ENCODE measurements at places on chromosomes 5 and 9.
A peak's percentile ranks its signal among the peaks of the same experiment; 100 is the strongest.

GRCh38 chr5:12258549-12258948 is 354.3 kb upstream of the CTNND2 start:
- no peaks in the 10 kb centered on the region for H3K36me3 ChIP-seq
- no peaks in the 10 kb centered on the region for H3K4me1 ChIP-seq
- H3K27me3 ChIP-seq: no peaks in the 10 kb centered on the region
- no peak overlapping the region for H3K27ac ChIP-seq

GRCh38 chr5:16691731-16692130 is 74.9 kb upstream of the RETREG1 start:
- no peaks in the 10 kb centered on the region for H3K4me1 ChIP-seq
- H3K27ac ChIP-seq: no peak overlapping the region
- no peak for DNase-seq
- no peaks in the 10 kb centered on the region for H3K36me3 ChIP-seq
- H3K27me3 ChIP-seq: no peaks in the 10 kb centered on the region

DNA sequence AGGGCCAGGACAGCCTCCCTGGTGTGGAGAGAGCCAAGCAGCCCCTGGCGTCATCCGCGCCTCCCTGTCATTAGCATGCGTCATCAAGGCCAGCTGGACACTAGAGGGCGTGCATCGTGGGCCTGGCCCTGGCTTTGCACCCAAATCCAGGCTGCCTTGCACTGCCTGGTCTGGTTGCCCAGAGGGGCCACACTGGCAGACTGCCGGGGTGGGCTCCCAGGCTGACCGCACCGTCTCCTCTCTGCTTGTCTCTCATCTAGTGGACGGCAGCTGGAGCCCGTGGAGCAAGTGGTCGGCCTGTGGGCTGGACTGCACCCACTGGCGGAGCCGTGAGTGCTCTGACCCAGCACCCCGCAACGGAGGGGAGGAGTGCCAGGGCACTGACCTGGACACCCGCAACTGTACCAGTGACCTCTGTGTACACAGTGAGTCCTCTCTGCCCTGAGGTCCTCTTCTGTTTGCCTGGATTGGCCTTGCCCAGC is 29.0 kb downstream of the HK3 start:
- H3K4me1 ChIP-seq: peaks cover 23% of the 10 kb centered on the region
- H3K4me3 ChIP-seq: no peak overlapping the region
- peaks cover 14% of the 10 kb centered on the region for H3K27me3 ChIP-seq
- H3K27ac ChIP-seq: no peak overlapping the region
- no peak for DNase-seq

- H3K27ac ChIP-seq: no peak overlapping the region
- H3K27me3 ChIP-seq: no peaks in the 10 kb centered on the region
- peaks cover 45% of the 10 kb centered on the region for H3K36me3 ChIP-seq
- no peak for DNase-seq
These were observed 3.4 kb downstream of the ERAP2 start for GRCh38 chr5:96879665-96880064.

GRCh38 chr5:170429014-170429413 is 39.8 kb upstream of the KCNMB1 start:
- H3K27ac ChIP-seq: no peak overlapping the region
- no peak for DNase-seq
- H3K36me3 ChIP-seq: no peaks in the 10 kb centered on the region
- H3K4me3 ChIP-seq: no peak overlapping the region
- H3K27me3 ChIP-seq: no peaks in the 10 kb centered on the region
- H3K4me1 ChIP-seq: no peaks in the 10 kb centered on the region

DNA sequence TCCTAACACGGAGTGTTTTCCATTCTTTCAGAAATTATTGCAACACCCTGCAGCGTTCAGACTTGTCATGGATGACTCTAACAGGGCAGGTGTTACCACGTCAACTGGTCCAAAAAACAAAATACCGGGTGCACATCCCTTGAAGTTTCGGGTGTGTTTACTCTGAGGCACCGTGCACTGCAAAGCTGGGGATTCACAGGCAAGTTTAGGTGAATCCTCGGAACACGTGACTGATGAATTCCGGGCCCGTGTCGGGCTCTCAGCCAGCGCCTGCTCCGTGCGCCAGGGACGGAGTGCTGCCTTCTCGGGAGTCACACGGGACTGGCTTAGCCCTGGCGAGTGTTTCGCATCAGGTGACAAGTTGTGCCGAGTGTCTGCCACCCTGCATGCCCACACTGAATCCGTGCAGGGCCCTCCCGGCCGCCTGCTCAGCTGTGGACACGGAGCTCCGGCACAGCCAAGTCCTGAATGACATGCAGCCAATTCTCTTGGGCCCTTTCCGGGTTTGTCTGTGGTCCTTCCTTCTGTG is 66.0 kb upstream of the IRX4 start:
- H3K4me3 ChIP-seq: no peak overlapping the region
- no peaks in the 10 kb centered on the region for H3K36me3 ChIP-seq
- H3K4me1 ChIP-seq: no peaks in the 10 kb centered on the region

DNA sequence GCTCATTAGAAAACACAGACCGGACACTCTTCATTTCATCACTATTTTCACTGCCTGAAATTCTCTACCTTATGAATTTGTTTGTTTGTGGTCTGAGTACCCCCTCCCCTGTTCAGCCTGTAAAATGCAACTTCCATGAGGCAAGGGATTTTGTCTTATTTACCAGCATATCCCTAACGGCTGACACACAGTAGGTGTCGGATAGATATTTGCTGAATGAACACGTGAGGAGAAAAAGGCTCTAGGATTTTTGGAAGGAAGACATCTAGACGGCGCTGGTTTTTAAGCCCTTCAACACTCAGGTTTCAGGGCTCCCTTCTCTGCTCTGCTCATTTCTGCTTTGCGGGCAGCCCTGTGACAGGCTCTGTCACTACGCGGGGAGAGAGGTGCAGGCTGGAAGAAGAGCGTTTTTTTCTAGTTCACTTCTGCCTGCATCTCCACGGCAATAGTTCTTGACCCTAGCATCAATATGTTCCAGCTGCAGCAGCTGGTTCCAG is 41.0 kb downstream of the KCNMB1 start:
- peak; percentile 31 for DNase-seq
- no peaks in the 10 kb centered on the region for H3K36me3 ChIP-seq
- no peak overlapping the region for H3K4me3 ChIP-seq
- H3K27me3 ChIP-seq: no peaks in the 10 kb centered on the region

DNA sequence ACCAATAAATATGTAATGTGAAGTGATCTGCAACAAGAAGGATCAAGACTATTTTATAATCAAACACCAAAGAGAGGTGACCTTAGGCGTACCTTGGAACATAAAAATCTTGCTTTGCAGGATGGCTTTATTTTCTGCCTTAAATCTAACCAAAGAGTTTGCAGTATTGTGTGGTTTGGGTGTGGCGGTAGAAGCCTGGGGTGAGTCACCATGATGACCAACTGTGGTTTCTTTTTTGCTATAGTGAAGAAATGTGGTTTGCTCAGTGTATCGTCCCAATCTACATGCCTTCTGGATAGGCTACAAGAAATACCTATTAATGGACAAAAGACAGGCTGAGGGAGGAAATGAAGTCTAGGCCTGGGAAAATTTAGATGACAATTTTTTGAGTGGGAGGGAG is 5.1 kb upstream of the CAST start:
- H3K36me3 ChIP-seq: no peaks in the 10 kb centered on the region
- H3K4me1 ChIP-seq: peaks cover 39% of the 10 kb centered on the region
- H3K4me3 ChIP-seq: no peak overlapping the region
- H3K27me3 ChIP-seq: no peaks in the 10 kb centered on the region

GRCh38 chr5:100746730-100747129 is 156.4 kb downstream of the ST8SIA4 start:
- H3K4me3 ChIP-seq: no peak overlapping the region
- no peaks in the 10 kb centered on the region for H3K27me3 ChIP-seq
- no peak overlapping the region for H3K27ac ChIP-seq
- H3K4me1 ChIP-seq: no peaks in the 10 kb centered on the region
- H3K36me3 ChIP-seq: no peaks in the 10 kb centered on the region
- DNase-seq: peak; percentile 5
